ENCODE measurements at places on chromosomes 5 and 9.

DNA sequence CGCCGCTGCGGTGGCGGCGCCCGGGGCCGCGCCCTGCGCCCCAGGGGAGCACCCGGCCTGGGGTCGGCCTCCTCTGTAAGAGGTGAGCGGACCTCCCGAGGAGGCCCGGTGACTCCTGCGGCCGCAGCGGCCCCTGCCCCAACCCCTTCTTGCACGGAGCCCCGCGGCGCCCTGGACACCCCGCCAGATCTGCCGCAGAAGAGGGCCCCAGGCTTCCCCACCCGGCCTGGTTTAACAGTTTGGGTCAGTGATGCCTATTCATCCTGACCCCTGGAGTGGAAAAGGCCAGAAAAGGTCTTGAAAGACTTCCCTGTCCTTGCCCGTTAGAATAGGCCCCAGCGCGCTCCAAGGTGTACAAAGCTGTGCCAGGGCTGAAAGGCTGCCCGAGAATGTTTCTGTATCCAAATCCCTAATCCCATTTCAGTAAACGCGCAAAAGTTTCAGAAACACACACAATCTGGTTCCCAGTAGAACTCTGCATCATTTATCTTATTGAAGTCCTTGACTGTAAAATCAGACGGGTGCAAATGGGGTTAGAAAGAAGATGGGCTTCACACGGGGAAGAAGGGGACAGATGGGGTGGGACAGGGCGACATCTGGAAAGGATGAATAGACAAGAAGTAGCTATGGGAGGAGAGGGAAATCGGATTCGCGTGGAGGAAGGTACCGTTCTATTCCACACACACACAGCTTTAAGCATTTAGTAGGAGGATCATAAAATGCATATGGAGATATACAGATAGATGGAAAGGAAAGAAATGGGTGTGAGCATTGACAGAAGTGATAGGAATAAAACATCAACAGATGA, 1.1 kb upstream of the SSBP2 start:
- DNase-seq, result no peak

DNA sequence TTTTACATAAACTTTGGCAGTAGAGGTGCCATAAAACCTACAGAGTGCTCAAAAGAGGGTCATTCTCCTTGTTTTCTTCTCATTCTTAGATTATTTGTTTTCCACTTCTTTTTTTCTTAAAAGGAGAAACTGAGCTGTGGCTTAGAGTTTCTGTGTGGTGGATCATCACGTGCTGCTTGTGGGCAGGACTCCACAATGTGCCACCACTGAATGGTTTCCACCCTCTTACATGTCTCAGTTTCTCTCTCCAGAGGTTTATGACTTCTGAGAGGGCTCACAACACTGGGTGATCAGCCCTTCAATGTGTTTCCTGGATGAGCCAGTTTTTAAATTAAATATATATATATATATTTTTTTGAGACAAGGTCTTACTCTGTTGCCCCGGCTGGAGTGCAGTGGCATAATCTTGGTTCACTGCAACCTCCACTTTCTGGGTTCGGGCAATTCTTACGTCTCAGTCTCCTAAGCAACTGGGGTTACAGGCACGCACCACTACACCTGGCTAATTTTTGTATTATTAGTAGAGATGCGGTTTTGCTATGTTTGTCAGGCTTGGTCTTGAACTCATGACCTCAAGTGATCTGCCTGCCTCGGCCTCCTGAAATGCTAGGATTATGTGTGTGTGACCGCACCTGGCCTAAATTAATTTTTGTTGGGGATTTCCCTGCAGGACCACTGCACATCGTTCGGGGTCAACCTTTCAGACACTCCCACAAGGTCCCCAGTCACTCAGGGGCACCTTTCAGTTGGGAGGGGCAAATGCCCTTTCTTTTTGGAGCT, 3.1 kb upstream of the UNC13B start:
- DNase-seq, result no peak

- DNase-seq, result no peak
Measured at GRCh38 chr9:111839387-111839786, 44.6 kb upstream of the SHOC1 start.

GRCh38 chr5:160824301-160825001, 27.6 kb downstream of the ATP10B start:
- DNase-seq, result no peak

- no peak for DNase-seq
Measured at GRCh38 chr9:34990908-34991606, 1.5 kb downstream of the DNAJB5 start.
